ENCODE measurements at places on chromosomes 11 and 22.

DNA sequence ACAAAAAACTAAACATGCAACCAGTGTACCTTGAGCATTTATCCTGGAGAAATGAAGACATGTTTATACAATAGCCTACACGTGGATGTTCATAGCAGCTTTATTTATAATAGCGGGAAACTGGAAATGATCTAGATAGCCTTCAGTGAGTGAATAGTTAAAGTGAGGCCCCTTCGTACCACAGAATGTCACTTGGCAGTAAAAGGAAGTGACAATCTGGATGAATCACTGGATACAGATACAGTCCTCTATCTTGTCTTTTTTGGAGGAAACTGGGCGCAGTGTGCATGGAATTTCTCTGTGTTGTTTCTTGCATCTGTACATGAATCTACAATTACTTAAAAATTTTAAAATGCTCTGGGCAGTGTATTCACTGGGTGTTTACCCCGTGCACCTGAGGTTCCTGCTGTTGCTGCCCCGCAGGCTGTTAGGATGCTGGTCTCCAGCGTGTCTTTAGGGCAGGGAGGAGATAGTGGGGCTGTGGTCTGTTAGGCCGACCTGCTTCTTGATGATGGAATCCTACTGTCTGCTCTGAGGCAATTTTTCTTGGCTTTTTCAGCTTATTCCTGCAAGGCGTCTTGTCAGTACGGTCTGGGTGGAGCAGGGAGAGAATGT is 23.2 kb downstream of the DERL3 start:
- DNase-seq = no peak

GRCh38 chr11:107040433-107041087 is 22.3 kb upstream of the GUCY1A2 start:
- no peak for DNase-seq

DNA sequence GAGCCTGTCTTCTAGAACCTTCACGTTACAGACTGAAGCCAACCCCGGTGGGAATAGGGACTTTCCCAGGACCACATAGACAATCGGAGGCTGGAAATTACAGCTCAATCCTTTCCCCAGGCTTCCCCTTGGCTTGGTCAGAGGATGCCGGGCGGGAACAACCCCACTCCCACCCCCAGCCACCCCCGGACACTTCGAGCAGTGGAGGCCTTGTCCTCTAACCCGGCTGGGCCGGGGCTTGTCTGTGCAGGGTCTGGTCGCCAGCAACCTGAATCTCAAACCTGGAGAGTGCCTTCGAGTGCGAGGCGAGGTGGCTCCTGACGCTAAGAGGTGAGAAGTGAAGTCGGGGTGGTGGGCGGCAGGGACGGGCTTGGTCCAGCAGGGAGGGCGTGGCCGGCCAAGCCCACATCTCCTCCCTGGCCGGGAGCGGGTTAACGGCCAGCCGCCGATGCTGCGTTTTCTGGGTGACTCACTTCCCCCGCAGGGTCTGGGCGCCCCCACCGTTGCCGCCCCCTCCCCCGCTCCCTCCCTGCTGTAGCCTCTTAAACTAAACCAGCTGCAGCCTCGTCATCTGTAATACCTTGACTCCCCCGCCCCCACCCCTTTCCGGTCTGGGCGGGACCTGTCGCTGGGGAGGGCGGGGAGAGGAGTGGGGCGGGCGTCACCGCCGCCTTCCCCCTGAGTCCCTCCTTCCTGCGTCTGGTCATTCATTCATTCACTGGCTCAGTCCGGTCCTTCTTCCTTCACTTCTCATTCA is 1.5 kb downstream of the LGALS1 start:
- peak; percentile 39 for DNase-seq

- no peak for DNase-seq
Measured at GRCh38 chr11:20488352-20488751, 100.8 kb downstream of the PRMT3 start.

DNA sequence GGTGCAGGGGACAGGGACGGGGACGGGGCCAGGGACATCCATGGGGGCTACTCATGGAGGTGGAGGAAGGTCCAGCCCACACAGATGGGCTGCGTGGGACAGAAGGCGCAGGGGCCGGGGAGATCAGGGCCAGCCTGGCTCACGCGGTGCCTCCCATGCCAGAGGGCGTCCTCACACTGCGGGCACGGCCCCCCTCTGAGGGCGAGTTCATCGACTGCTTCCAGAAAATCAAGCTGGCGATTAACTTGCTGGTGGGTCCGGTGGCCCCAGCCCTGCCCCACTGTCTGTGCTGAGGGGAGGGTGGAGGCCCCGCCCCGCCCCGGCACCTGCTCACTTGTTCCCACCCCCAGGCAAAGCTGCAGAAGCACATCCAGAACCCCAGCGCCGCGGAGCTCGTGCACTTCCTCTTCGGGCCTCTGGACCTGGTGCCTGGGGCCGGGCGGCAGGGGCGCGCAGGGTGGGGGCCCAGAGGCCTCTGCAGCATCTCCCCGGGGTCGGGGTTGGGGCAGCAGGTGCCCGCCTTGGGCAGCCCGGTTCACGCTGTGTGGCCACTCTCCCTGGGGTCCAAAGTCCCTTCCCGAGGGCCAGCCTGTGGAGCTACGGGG is 15.8 kb downstream of the EPS8L2 start:
- DNase-seq = no peak

GRCh38 chr11:60946601-60947264 is 5.2 kb downstream of the SLC15A3 start:
- DNase-seq = no peak

DNA sequence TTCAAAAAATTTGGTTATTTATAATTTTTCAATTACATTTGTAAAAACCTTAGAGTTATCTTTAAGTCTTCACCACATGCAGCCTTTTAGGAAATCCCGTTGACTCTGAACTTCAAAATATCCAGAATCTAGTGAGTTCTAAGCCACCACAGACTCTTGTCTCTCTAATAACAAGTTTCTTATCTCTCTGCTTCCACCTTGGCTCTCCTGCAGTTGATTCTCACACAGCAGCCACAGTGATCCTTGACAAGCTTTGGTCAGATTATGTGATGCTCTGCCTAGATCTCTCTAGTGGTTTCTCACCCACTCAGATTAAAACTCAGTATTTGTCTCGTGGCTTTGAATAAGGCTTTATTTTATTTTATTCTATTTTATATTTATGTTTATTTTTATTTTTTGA is 8.6 kb downstream of the HSD17B12 start:
- DNase-seq = no peak

DNA sequence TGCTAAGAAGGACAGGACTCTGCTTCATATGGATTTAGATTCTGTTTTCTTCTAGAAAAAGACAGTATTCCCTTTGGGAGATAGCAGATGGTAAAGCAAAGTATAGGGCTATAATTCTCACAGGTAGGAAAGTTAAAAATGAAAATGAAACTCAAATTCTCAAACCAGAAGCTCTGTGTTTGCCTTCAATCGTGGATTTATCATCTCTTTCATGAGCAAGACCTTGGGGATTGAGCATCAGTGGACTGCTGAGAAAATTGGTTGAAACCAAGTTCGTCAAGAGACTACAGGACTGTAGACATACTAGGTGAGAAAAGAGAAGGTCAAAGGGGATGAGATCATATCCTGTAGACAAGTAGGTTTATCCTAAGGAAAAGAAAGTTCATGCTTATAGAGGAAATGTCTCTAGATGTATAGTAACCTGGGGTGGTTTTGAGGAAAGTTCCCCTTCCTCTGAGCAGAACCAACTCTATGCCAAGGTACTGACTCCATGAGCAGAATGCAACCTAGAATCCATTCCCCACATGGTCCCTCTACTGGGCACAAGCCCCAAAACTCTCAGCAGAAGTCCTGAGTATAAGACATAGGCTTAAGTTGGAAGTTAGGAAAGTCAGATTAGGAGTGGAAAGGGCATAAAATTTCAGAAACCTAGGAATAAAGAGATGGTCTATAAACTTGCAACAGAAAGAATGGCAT is 46.5 kb downstream of the SLC5A12 start:
- DNase-seq = no peak

DNA sequence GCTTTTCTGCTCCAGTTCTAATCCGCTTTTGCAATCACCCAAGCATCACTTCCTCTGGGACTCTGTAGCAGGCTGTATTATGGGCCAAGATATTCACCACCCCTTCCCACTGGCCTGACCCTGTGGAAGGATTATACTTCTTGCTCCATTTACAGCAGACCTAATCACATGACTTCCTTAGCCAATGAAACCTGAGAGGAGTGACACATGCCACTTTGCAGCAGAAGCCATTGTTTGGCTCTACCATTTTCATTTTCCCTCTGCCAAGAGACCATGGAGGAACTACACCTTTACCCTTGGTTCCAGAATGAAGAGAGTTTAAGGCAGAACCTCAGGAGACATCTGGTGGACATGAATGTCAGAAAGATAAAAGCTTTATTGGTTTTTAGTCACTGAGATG is 134.9 kb upstream of the HSD17B12 start:
- no peak for DNase-seq

DNA sequence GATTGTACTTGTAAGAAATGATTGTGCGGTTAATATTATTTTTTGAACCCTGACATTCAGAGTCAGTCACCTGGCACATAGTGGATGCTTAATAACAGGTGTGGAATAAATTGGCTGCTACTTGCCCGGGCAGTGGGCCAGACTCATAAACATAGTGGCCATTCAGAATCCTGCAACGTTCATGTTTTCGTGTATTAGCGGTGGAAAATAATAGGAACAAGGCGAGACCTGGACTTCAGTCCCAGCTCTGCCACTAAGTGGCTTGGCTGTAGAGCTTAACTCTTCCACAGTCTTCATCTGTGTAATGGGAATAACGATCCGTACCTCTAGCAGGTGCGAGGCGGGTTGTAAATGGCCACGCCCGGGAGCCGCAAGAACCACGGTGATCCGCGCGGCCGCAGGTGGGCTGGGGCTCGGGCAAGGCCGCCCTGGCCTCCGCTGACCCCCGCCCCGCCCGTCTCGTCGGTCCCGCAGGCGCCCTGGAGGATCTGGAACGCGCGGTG is 761 bp upstream of the TMEM25 start:
- no peak for DNase-seq

Data from amygdala (tissue), 56 donors.